Activated CD4-positive, alpha-beta T cell treated with anti-CD3 and anti-CD28 coated beads for 1 hour (primary cell): ENCODE measurements at places on chromosomes 5 and 9.

- no peak for DNase-seq
Measured at GRCh38 chr9:114677418-114677817, 4.6 kb downstream of the TEX48 start.

GRCh38 chr9:135607401-135608293 lies 31.7 kb downstream of the GLT6D1 start:
- no peak for DNase-seq

GRCh38 chr5:87151547-87151946 lies 116.1 kb upstream of the RASA1 start:
- DNase-seq = no peak

GRCh38 chr9:34498553-34498952 lies 24.2 kb downstream of the ENHO start:
- no peak for DNase-seq
